ENCODE measurements at places on chromosomes 5 and 9. TPM values are rescaled to one million over a fixed set of nuclear protein-coding genes. Genes with fewer than 3 reads are reported as not detected.

TDRD7 gene
- 20.1 TPM for total RNA-seq

PRUNE2 gene
- 35.6 TPM for total RNA-seq

RRAGA gene
- 33.5 TPM for total RNA-seq

GHR gene
- total RNA-seq: 18.7 TPM

DNA sequence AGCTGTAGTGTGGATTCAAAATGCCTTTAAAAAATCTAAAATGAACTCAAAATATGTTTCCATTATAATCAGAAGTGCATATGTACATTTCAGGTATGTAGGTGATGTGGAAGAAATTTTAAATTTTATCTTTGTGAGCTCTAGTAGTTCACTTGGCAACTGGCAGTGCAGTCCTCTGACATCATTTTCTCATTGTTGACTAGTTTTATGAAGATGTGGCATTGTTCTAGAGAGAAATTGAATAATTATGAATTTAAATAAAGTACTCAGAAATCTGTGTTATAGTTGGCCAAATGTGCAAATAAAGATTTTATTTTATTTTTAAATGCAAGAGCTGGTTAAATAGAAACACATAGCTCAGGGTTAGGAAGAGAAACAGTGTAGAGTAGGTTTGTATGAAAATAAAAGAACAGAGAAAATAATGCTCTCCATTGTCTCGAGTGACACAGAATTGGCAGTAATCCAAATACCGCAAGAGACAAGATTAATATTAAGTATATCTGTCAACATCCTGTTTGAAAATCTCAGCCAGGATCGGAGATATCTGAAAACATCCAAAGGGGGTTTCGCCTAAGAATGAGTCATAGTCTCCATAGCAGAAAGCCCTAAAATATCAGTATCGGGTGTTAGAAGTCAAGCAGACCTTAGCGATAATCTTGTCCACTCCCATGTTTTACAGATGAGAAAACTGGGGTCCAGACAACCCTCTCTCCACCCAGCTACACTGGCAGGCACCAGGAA, 189.4 kb downstream of the CCDC192 start:
- no peak overlapping the region for H3K4me3 ChIP-seq
- no peaks in the 10 kb centered on the region for H3K36me3 ChIP-seq

- H3K27me3 ChIP-seq: no peaks in the 10 kb centered on the region
- DNase-seq: no peak
- no peak overlapping the region for H3K27ac ChIP-seq
- peaks cover 59% of the 10 kb centered on the region for H3K36me3 ChIP-seq
- H3K4me1 ChIP-seq: peaks cover 3% of the 10 kb centered on the region
- H3K4me3 ChIP-seq: no peak overlapping the region
Measured at GRCh38 chr5:132761321-132762240, 14.4 kb downstream of the CCNI2 start.

GRCh38 chr5:116502616-116503015, 72.0 kb downstream of the SEMA6A start:
- no peaks in the 10 kb centered on the region for H3K4me1 ChIP-seq
- H3K27me3 ChIP-seq: no peaks in the 10 kb centered on the region
- peak; percentile 62 for DNase-seq
- H3K4me3 ChIP-seq: no peak overlapping the region
- H3K36me3 ChIP-seq: no peaks in the 10 kb centered on the region

DNA sequence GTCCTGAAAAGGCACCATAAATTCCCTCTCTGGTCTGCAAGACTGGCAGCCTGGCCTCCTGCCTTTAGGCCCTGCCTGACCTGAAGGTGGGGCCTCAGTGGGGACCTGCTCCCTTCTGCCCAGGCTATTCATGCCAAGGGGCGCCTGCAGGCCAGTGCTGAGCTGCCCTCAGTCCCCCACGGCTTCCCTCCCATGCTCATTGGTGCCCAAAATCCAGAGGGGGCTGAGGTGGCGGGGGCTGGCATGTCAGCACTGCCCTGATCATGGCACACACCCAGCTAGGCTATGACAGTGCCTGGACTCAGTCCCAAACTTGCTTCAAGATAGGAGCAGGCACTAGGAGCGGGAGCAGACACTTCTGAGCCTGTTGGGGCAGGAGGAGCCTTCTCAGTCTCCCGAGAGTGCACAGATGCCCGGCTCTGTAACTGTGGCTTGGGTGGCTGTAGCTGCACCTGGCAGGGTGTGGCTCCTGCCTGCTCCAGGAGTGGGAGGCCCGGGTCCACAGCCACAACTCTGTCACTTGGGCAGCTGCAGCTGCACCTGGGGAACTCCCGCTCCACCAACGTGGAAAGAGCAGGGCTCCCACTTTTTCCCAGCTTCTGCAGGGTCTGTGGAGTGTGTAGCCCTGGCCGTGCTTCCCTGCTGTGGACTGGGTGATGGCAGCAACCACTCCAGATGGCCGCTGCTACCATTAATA, 49.0 kb downstream of the NDUFAF2 start:
- H3K27me3 ChIP-seq: no peaks in the 10 kb centered on the region
- no peak overlapping the region for H3K27ac ChIP-seq
- no peak for DNase-seq
- H3K4me3 ChIP-seq: no peak overlapping the region
- H3K4me1 ChIP-seq: no peaks in the 10 kb centered on the region

GRCh38 chr5:90020575-90021538, 388.7 kb downstream of the CETN3 start:
- peak; percentile 76 for DNase-seq
- H3K27ac ChIP-seq: peak overlapping the region; percentile 65

DNA sequence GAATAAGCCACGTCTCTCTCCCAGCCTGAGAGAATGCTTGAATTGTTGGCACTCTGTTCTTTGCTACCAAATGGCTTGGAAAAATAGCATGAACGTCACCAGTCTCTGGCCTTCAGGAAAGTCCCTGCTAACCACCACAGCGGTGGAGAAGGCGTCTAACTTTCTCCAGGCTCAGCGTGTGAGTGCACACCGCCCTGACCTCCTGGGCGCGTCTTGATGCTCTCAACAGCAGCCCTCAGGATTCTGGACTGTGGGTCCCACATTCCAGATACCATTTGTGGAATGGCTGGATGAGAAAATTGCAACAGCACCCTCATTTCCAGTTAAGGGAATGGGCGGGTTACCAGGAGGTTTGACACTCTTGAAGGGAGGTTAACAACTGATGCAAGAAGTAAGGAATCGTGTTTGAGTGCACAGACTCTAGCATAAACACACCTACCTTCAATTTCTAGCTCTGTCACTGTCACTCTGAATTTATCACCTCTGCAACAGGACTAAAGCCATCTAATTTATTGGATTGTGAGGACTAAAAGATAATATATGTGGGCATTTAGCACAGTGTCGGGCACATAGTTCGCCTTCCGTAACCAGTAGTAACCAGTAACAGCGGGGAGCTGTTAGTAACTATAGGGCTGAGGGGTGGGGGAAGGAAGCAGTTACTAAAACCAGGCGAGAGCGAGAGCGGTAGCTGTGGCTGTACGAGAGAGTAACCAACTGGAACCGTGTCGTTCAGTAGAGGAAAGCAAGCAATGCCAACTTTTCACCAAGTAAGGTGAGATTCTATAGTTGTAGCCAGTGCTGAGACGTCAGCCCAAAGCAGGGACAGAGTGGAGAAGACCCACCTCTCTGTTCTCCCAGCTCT, 807 bp upstream of the PLGRKT start:
- peak overlapping the region; percentile 66 for H3K4me3 ChIP-seq
- DNase-seq: peak; percentile 58
- H3K36me3 ChIP-seq: peaks cover 19% of the 10 kb centered on the region

DNA sequence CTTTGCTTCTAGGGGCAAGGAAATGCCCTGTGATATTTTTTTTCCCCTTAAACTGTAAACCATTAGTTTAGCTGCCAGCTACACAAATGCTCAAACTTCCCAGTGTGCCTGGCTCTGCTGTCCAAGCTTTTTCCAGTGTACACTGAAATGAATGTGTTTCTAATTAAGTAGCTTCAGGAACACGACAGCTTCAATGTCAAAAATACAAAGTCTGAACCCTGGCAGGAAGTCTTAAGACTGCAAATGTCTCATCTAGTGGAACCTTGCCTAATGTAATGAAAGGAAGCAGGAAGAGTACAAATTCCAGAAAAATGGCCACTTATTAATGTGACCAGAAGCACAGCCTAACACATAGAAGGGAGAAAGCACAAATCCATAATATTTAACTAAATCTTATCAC, 255.2 kb downstream of the CRB2 start:
- no peak overlapping the region for H3K4me3 ChIP-seq
- H3K27ac ChIP-seq: no peak overlapping the region
- no peaks in the 10 kb centered on the region for H3K36me3 ChIP-seq
- H3K4me1 ChIP-seq: no peaks in the 10 kb centered on the region

- no peaks in the 10 kb centered on the region for H3K36me3 ChIP-seq
- no peak overlapping the region for H3K4me3 ChIP-seq
- no peaks in the 10 kb centered on the region for H3K27me3 ChIP-seq
- no peaks in the 10 kb centered on the region for H3K4me1 ChIP-seq
- H3K27ac ChIP-seq: no peak overlapping the region
Measured at GRCh38 chr5:38793099-38793498, 52.7 kb upstream of the OSMR start.

- H3K36me3 ChIP-seq: no peaks in the 10 kb centered on the region
- H3K4me3 ChIP-seq: no peak overlapping the region
- peak; percentile 91 for DNase-seq
- no peaks in the 10 kb centered on the region for H3K27me3 ChIP-seq
Measured at GRCh38 chr9:98142182-98142907, 23.3 kb upstream of the TRIM14 start.

GRCh38 chr9:35680331-35681105, 6.8 kb downstream of the CA9 start:
- H3K4me3 ChIP-seq: no peak overlapping the region
- H3K27ac ChIP-seq: peak overlapping the region; percentile 92
- no peaks in the 10 kb centered on the region for H3K27me3 ChIP-seq
- peaks cover 56% of the 10 kb centered on the region for H3K36me3 ChIP-seq

- H3K36me3 ChIP-seq: no peaks in the 10 kb centered on the region
- DNase-seq: no peak
- H3K4me3 ChIP-seq: no peak overlapping the region
- no peak overlapping the region for H3K27ac ChIP-seq
- H3K4me1 ChIP-seq: no peaks in the 10 kb centered on the region
- H3K27me3 ChIP-seq: no peaks in the 10 kb centered on the region
Measured at GRCh38 chr5:16952968-16953671, 17.0 kb upstream of the MYO10 start.
